Effector memory CD4-positive, alpha-beta T cell (primary cell): ENCODE measurements at places on chromosomes 1 and 21.

DNA sequence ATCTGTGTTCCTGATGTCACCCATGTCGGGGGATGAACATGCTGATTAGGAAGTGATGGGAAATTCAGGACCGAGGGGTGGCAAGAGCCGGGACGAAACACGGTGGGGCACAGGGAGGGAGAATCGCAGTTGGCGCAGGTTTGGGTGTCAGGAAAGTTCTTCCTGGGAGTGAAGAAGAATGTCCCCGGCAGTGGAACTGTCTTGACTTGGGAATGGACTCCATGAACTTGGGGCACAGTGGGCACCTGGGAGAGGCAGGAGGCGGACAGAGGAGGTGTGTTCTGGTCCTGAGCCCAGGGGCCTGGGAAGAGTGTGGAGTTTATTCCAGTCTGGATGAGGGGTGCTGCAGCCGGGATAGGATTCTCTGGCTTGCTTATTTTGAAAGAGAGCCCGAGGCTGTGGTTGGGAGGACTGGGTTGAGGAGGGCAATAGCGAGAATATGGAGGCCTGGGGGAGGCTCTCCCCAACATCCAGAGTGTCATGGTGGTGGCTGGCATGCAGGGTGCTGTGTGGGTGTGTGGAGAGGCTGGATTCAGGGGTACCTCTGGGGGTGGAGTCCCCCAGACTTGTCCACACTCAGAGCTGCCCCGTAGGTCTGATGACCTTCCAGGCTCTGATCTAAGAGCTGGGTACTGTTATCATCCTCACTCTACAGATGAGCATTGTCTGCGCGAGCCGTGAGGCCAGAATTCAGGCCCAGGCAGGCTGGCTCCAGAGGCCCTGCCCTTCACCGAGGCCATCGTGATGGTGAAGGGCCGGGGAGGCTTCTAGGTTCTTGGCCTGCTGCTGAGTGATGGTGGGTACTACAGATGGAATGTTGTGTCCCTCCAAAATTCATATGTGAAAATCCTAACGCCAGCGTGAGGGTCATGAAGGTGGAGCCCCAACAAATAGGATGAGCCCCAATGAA, 274.5 kb upstream of the C1orf174 start:
- DNase-seq = no peak

- DNase-seq = no peak
Observed at GRCh38 chr1:6859415-6860343, 74.4 kb downstream of the CAMTA1 start.

- no peak for DNase-seq
Observed at GRCh38 chr1:223763251-223763650, 50.9 kb downstream of the CAPN2 start.

- no peak for DNase-seq
Observed at GRCh38 chr1:206636671-206637070, 1.3 kb downstream of the DYRK3 start.

DNA sequence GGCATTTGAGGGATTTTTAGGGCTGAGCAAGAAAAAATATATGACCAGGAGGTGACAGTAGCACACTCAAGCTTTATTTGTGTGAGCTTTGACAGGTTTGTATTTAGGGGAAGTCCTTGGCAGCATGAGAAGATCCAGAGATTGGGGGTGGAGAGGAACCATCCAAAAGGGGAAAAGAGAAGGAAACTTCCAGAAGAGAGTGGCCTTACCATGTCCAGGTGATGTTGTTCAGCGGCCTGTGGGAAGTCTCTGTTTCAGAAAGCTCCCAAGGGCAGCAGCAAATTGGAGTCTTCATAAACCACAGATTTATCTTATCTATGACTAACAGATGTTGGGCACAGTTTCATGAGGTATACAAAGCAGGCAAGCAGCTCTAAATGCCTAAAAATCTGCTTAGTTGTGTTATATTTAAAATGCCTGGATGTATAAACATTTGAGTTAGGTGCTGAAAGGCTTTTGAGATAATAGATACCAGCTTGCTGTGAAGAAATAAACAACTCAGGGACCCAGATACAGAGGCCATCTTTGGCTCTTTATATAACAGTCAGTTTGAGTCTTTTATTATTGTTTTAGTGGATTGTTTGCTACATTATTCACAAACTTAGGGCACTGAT, 21.2 kb upstream of the ADAR start:
- no peak for DNase-seq

GRCh38 chr1:1109743-1110142, 6.1 kb downstream of the C1orf159 start:
- no peak for DNase-seq

DNA sequence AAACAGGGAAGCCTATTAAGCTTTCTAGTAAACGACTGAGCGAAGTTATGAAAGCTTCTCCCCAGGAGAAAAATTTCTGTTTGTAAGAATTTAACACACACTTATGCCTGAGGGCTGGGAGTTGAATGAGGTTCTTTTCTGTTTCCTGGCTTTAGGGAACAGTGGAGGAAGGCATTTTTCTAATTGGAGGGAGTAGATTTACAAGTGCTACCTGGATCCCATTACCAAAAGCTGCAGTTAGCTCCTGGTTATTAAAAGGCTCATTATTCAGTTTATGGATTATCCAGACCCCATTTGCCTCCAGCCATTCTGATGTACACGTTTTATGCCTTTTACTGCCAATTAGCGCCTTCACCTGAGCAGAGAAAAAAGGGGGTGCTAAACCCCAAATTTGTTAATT, 7.5 kb downstream of the ST6GALNAC3 start:
- no peak for DNase-seq

GRCh38 chr1:167182571-167183320, 37.9 kb upstream of the POU2F1 start:
- no peak for DNase-seq

DNA sequence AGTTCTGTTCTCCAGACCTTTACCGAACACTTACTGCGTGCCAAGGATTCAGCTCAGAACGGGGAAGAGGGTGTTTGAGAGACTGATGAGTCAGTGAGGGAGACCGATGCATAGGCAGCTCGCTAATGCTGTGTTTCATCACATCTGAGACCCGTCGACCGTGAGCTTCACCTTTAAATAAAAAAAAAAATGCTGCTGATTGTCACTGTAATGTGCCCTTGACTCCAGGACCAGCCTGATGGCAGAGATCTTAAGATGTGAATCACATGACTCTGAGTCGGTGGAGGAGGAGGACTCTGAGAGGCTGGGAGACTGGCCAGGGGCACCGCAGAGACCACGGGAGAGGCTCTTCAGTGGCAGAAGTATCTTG, 28.8 kb downstream of the SPSB1 start:
- DNase-seq = no peak

DNA sequence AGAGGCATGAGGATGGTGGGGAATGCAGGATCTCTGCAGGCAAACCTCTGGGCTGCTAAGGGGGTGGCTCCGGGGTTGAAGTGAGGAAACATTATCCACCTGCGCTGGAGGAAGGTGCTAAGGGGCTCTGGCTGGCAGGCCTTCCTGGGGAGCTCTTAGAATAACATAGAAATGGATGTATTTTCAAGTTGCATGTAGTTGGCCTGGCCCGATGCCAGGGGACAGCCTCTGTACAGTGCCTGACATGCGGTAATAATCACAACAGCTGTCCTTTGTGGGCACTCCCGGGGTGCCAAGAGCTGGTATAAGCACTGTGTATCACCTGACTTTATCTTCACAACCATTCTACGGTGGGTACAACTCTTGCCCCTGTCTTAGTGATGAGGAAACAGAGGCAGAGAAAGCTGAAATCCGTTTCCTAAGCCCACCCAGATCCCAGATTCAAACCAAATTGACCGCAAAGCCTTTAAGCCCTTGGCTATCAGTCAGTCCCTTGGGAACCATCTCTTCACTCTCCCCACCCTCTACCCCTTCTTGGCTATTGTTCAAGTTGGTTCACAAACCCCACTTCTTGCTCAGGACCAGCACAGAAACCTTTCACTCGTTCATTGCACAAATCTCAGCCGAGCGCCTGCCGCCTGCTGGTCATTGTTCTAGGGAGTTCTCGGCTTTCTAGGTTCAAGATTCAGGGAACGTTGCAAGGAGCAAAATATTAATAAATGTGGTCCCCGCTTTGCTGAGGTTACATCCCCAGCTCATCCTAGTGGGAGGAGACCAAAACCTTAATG, 30.9 kb downstream of the PADI4 start:
- DNase-seq = no peak

DNA sequence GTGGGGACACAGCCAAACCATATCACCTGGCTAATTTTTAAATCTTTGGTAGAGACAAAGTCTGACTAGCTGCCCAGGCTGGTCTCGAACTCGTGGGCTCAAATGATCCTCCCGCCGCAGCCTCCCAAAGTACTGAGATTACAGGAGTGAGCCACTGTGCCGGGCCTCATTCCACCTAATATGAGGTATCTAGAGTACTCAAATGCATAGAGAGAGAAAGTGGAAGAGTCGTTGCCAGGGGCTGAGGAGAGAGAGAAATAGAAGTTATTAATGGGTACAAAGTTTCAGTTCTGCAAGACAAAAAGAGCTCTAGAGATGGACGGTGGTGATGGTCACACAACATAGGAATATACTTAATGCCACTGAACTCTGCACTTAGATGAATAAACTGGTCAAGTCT, 119.6 kb downstream of the TOMM20 start:
- no peak for DNase-seq

GRCh38 chr1:231676487-231676886, 49.9 kb downstream of the DISC1 start:
- DNase-seq = no peak

DNA sequence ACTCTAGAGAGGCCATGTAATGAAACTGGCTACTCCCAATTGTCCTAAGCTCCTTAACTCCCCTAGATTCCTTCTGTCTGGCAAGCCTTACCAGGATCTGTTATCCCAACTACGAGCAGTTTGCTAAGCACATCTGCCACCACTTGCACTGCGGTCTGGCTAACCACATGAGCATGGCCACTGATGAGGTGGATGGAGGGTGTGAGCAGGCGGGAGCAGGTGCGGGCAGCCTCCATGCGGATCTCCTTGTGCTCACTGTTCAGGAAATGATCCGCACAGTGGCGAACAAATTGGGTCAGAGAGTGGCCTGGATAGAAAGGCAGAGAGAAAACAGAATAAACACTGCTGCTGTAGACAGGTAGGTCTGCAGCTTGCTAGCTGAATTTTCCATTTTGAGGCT, 24.0 kb downstream of the MTOR start:
- DNase-seq = no peak

- no peak for DNase-seq
Observed at GRCh38 chr1:156592910-156593660, 1.5 kb downstream of the NAXE start.

- DNase-seq = no peak
Observed at GRCh38 chr1:219573960-219574359, 38.9 kb downstream of the ZC3H11B start.

- DNase-seq = no peak
Observed at GRCh38 chr1:205746757-205747412, 3.1 kb downstream of the NUCKS1 start.

- DNase-seq = no peak
Observed at GRCh38 chr21:38734646-38735365, 70.9 kb upstream of the ETS2 start.

- DNase-seq = no peak
Observed at GRCh38 chr1:239677362-239677761, 291.0 kb downstream of the CHRM3 start.

DNA sequence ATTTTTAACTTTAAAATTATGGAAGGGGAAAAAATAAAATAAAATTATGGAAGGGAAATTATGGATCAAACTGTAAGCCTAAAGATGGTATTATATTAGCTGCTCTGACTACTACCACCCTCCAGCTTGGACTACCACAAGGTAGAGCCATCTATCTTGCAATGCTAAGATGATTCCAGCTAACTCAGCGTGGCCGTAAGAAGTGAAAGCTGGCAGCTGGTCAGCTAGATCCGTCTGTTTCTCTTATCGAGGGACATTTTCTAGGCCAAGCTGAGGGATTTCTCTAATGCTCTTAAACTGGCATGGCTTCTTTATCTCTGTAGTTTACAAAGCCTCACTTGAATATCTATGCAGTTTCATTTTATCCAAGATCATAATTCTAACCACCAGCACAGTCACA, 31.5 kb downstream of the LYST start:
- no peak for DNase-seq

- no peak for DNase-seq
Observed at GRCh38 chr21:40294345-40294744, 427.1 kb downstream of the PCP4 start.

GRCh38 chr1:234735476-234735875, 125.5 kb upstream of the IRF2BP2 start:
- no peak for DNase-seq

DNA sequence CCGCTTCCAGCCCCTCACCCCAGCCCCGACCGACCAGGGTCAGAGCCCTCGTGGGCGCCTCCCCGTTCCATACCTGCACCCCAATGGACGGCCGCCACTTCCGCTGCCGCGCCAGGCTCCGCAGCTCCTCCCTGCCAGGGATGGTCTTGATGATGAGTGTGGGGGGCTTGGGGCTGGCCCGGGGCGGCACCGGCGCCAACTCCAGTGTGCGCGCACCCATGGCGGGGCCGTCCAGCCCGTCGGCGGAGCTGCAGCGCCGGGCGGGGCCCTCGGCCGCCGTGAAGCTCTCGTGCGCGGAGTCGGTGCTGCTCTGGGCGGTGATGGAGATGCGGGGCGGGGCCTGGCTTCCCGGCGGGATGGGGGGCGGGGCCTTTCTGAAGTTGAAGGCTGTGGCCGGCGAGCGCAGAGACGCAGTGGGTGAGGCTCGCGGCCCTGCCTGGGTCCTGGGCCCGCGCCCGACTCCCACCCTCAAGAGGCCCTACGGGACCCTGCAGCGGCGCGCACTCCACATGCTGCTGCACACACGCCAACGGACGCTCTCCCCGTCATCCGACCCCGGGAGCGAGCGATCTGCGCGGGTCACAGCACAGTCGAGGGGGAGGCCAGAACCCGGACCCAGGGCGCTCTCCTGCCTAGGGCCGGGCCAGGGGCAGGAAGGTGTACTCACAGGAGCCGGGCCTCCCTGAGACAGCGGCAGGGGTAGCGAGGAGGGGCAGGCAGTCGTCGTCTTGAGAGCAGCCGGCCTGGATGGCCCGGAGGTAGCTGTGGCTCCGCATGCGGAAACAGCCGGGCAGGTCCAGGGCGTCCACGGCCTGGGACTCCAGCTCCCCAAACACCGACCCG, 26.1 kb upstream of the SMIM12 start:
- DNase-seq = peak; percentile 26

GRCh38 chr1:46611691-46612221, 4.9 kb downstream of the MOB3C start:
- no peak for DNase-seq
